ENCODE measurements at places on chromosomes 16 and 17. TPM values are rescaled to one million over a fixed set of nuclear protein-coding genes. Genes with fewer than 3 reads are reported as not detected.

MYO15A gene
- 0.35 TPM for total RNA-seq

CNTNAP1 gene
- total RNA-seq = 1.9 TPM

ZFPM1 gene
- total RNA-seq = 4.3 TPM

P2RX5 gene
- 66.4 TPM for total RNA-seq

BCAS3 gene
- 19.0 TPM for total RNA-seq

ZSCAN10 gene
- not detected for total RNA-seq

CMC2 gene
- total RNA-seq = 134 TPM

CCDC78 gene
- total RNA-seq = not detected

TMC5 gene
- total RNA-seq = not detected

DNA sequence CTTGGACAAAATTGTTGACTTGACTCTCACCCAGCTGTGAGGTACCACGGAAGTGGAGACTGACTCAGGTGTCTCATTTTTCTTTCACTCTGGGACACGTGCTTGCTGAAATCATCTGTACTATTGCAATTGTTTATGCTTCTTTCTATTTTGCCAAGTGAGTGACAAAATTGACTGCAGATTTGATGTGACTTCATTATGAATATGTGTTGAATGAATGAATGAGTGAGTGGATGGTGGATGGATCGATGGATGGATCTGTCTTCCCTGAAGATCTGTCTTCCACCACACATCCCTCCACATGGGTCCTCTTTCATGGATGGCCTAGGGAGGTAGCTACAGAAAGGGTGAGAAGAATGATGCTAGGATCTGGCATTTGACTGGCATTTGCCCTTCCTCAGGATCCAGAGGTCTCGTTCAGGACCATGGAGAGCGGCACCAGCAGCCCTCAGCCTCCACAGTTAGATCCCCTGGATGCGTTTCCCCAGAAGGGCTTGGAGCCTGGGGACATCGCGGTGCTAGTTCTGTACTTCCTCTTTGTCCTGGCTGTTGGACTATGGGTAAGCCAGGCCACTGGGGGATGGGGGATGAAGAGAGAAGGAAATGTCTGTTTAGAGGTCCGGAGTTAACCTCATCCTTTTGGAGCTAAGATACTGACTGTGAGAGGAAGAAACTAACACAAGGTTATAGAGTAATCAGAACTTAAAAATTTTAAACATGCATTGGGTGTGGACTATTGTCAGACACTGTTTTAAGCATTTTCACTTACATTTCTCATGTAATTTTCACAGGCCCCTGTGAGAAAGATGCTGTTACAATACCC lies 12.7 kb downstream of the SLC5A11 start:
- no peaks in the 10 kb centered on the region for H3K36me3 ChIP-seq
- no peaks in the 10 kb centered on the region for H3K27me3 ChIP-seq
- no peak overlapping the region for H3K4me3 ChIP-seq
- H3K4me1 ChIP-seq = no peaks in the 10 kb centered on the region

DNA sequence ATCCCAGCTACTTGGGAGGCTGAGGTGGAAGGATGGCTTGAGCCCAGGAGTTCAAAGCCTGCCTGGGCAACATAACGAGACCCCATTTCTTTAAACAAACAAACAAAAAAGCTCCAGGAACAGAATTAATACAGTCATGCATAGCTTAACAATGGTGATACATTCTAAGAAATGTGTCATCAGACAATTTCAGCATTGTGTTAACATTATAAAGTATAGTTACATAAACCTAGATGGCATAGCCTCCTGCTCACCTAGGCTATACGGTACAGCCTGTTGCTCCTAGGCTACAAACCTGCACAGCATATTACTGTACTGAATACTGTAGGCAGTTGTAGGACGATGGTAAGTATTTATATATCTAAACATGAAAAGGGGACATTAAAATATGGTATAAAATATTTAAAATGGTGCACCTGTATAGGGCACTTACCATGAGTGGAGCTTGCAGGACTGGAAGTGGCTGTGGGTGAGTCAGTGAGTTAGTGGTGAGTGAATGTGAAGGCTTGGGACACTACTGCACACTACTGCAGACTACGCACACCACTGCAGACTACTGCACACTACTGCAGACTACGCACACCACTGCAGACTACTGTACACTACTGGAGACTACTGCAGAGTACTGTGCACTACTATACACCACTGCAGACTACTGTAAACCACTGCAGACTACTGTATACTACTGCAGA lies 74.6 kb downstream of the TMC6 start:
- no peaks in the 10 kb centered on the region for H3K27me3 ChIP-seq
- H3K36me3 ChIP-seq = peaks cover 64% of the 10 kb centered on the region
- H3K27ac ChIP-seq = no peak overlapping the region
- DNase-seq = no peak
- no peak overlapping the region for H3K4me3 ChIP-seq

GRCh38 chr16:20674684-20675487 lies 22.6 kb downstream of the ACSM1 start:
- no peaks in the 10 kb centered on the region for H3K36me3 ChIP-seq
- no peaks in the 10 kb centered on the region for H3K27me3 ChIP-seq
- DNase-seq = no peak
- peak overlapping the region; percentile 15 for H3K27ac ChIP-seq

DNA sequence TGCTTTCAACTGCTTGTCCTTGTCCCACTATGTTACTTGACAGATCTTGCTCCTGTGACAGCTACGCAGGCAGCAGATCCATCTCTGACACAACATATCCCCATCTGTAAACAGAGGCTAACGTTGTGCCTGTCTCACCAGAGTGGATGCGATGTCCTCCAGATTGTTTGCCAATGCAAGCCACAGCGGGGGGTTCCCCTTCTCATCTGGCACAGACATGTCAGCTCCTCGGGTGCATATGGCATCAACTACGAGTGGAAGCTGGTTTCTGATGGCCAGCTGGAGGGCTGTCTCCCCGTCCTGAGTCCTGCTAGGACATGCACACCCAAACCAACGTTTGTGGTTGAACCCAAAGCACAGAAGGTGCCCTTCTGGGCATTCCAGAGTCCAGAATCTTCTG lies 39.0 kb downstream of the CYB5D2 start:
- peaks cover 5% of the 10 kb centered on the region for H3K4me1 ChIP-seq
- H3K36me3 ChIP-seq = peaks cover 98% of the 10 kb centered on the region
- DNase-seq = no peak
- H3K27me3 ChIP-seq = no peaks in the 10 kb centered on the region

GRCh38 chr16:50699326-50700159 lies 6.1 kb downstream of the NOD2 start:
- H3K27ac ChIP-seq = no peak overlapping the region
- peaks cover 40% of the 10 kb centered on the region for H3K4me1 ChIP-seq
- DNase-seq = no peak
- no peak overlapping the region for H3K4me3 ChIP-seq
- H3K36me3 ChIP-seq = no peaks in the 10 kb centered on the region
- no peaks in the 10 kb centered on the region for H3K27me3 ChIP-seq

- no peaks in the 10 kb centered on the region for H3K27me3 ChIP-seq
- peaks cover 14% of the 10 kb centered on the region for H3K4me1 ChIP-seq
- no peaks in the 10 kb centered on the region for H3K36me3 ChIP-seq
- no peak overlapping the region for H3K4me3 ChIP-seq
- no peak for DNase-seq
- no peak overlapping the region for H3K27ac ChIP-seq
Measured at GRCh38 chr17:8700546-8700945, 44.1 kb downstream of the CCDC42 start.

GRCh38 chr17:49631496-49631895 lies 46.4 kb downstream of the SPOP start:
- no peak overlapping the region for H3K4me3 ChIP-seq
- peaks cover 85% of the 10 kb centered on the region for H3K4me1 ChIP-seq
- no peak for DNase-seq
- H3K27me3 ChIP-seq = no peaks in the 10 kb centered on the region

DNA sequence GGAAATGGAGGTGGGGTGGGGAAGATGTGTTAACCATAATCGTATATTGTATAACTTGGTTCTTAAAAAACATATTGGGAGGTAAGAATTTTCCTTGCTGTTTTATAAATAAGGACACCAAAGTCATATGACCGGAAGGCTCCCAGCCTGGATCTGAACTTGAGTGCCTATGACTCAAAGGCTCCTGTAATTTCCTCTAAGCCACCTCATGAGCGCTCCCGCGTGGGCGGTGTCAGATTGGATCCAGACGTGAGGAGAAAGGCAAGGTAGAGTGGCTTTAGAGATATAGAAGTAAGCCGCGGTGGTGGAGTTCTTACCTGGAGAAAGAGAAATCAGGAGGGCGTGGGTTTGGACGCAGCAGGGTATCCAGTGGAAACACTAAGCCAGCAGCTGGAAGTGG lies 196.2 kb upstream of the NLRP1 start:
- H3K36me3 ChIP-seq = no peaks in the 10 kb centered on the region
- no peaks in the 10 kb centered on the region for H3K4me1 ChIP-seq
- no peaks in the 10 kb centered on the region for H3K27me3 ChIP-seq
- H3K4me3 ChIP-seq = no peak overlapping the region

- H3K27me3 ChIP-seq = no peaks in the 10 kb centered on the region
- H3K4me1 ChIP-seq = peaks cover 33% of the 10 kb centered on the region
- no peak overlapping the region for H3K4me3 ChIP-seq
- no peaks in the 10 kb centered on the region for H3K36me3 ChIP-seq
- H3K27ac ChIP-seq = peak overlapping the region; percentile 71
- peak; percentile 72 for DNase-seq
Measured at GRCh38 chr16:85125570-85126393, 13.5 kb upstream of the CIBAR2 start.

DNA sequence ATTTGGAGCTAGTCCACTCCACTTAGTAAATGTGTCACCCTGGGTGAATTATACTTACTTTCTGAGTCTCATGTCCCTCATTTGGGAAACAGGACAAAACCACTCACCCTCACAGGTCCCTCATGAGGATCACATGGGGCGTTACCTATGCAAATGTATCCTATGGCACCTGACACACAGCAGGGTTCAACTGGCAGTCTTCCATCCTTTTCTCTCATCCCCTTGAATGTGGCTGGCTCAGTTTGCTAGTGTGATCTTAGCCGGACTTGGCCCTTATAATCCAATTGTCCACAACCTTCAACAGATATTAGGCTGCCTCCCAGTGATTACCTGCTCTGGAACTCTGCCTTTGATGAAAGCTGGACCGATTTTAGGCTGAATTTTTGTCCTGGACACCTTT lies 308.8 kb downstream of the MAP2K6 start:
- no peaks in the 10 kb centered on the region for H3K36me3 ChIP-seq
- no peak for DNase-seq
- H3K4me1 ChIP-seq = peaks cover 2% of the 10 kb centered on the region
- H3K27ac ChIP-seq = no peak overlapping the region
- H3K4me3 ChIP-seq = no peak overlapping the region

DNA sequence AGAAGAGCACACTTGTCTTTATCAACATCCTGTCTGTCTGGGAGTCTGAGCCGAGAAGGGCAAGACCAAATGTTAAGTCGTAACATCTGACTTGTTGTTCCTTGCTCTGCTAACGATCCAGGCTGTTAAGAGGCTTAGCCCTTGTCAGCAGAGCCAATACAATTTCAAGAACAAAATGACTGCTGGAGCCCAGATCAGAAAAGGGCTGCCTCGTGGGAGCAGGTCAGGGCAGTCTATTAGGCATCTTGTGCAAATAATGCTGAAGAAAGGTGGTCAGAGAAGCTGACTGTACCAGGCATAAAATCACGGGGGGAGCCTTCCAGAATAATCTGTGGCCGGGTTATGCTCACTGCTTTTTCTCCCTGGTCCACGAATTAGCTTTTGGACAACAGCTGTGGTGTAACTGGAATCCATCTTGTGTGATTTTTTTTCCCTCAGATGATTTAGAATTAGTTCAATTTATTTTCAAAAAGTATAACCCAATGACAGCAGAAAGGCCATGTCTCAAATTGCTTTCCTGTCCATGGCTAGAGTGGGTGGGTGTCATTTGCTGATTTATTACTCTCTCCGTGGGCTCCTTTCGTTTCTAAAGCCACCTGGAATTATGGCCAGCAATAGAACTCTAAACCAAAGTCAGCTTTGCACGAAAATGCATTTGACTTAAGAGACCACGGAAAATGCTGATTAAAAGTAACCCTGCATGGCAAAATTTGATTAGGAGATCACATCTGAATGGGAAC lies 221.1 kb upstream of the HSBP1 start:
- H3K27me3 ChIP-seq = no peaks in the 10 kb centered on the region
- H3K36me3 ChIP-seq = no peaks in the 10 kb centered on the region
- H3K4me1 ChIP-seq = no peaks in the 10 kb centered on the region
- H3K27ac ChIP-seq = no peak overlapping the region

DNA sequence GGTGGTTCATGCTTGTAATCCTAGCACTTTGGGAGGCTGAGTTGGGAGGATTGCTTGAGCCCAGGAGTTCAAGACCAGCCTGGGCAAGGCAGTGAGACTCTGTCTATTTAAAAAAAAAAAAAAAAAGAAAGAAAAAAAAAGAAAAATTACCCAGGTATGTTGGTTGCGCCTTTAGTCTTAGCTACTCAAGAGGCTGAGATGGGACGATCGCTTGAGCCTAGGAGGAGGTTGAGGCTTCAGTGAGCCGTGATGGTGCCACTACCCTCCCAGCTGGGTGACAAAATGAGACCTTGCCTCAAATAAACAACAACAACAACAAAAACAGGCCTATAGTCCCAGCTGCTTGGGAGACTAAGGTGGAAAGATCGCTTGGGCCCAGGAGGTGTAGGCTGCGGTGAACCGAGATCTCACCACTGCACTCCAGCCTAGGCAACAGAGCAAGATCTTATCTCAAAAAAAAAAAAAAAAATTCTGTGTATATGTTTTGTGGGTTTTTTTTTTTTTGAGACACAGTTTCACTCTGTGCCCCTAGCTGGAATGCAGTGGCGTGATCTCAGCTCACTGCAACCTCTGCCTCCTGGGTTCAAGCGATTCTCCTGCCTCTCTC lies 12.5 kb upstream of the ANKRD40CL start:
- no peaks in the 10 kb centered on the region for H3K36me3 ChIP-seq
- no peak overlapping the region for H3K27ac ChIP-seq
- no peak overlapping the region for H3K4me3 ChIP-seq
- no peaks in the 10 kb centered on the region for H3K4me1 ChIP-seq
- no peaks in the 10 kb centered on the region for H3K27me3 ChIP-seq

DNA sequence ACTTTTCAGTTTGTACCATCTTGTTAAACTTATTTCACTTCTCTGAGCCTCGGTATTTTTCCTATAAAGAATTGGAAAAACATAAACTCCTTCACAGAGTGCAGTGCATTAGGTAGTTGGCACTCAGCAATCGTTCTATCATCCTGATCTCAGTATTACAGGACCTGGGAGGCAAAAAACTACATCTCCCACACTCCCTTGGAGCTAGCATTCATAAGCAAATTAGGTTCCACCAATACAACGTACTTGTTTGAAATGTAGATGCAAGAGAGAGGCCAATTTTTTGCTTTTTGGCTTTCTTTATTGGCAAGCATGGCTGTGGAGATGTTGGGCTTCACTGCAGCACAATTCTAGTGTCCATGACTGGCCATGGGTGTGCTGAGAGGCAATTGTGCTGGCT lies 285.2 kb downstream of the CA10 start:
- H3K4me1 ChIP-seq = no peaks in the 10 kb centered on the region
- no peaks in the 10 kb centered on the region for H3K27me3 ChIP-seq
- no peaks in the 10 kb centered on the region for H3K36me3 ChIP-seq
- no peak overlapping the region for H3K27ac ChIP-seq
- DNase-seq = no peak

- H3K4me3 ChIP-seq = no peak overlapping the region
- no peaks in the 10 kb centered on the region for H3K27me3 ChIP-seq
- no peak for DNase-seq
Measured at GRCh38 chr17:42214156-42214555, 19.9 kb upstream of the GHDC start.

GRCh38 chr16:70688246-70688742 lies 2.4 kb upstream of the MTSS2 start:
- peaks cover 81% of the 10 kb centered on the region for H3K4me1 ChIP-seq
- H3K4me3 ChIP-seq = no peak overlapping the region
- H3K27ac ChIP-seq = peak overlapping the region; percentile 76
- H3K27me3 ChIP-seq = peaks cover 5% of the 10 kb centered on the region
- peak; percentile 61 for DNase-seq
- no peaks in the 10 kb centered on the region for H3K36me3 ChIP-seq

GRCh38 chr17:45310380-45311324 lies 6.2 kb downstream of the MAP3K14 start:
- H3K27me3 ChIP-seq = no peaks in the 10 kb centered on the region
- peak overlapping the region; percentile 62 for H3K27ac ChIP-seq
- peaks cover 6% of the 10 kb centered on the region for H3K36me3 ChIP-seq
- H3K4me3 ChIP-seq = no peak overlapping the region
- H3K4me1 ChIP-seq = peaks cover 69% of the 10 kb centered on the region
